ENCODE measurements at places on chromosomes 2 and 18. TPM values are rescaled to one million over a fixed set of nuclear protein-coding genes. Genes with fewer than 3 reads are reported as not detected.
A peak's percentile ranks its signal among the peaks of the same experiment; 100 is the strongest.

DNA sequence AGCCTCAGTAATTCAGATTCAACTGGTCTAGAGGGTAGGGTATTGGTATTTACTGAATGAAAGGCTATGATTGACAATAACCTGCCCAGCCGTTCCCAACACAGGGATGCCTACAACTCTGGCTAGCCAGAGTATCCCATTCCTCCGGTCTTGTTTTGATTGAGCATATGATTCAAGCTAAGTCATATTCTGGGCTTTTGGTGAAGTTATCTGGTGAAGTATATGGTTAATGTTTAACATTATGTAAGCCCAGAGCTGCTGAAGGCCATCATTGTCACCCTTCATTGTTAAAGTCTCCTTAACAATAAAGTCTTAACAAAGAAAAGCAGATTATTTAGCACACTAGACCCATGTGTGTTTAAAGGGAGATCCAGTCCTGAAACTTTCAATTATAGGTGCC lies 152.6 kb downstream of the EXOC6B start:
- H3K4me1 ChIP-seq = no peaks in the 10 kb centered on the region
- H3K27me3 ChIP-seq = no peaks in the 10 kb centered on the region
- no peak for DNase-seq
- no peaks in the 10 kb centered on the region for H3K36me3 ChIP-seq
- no peak overlapping the region for H3K4me3 ChIP-seq

DNA sequence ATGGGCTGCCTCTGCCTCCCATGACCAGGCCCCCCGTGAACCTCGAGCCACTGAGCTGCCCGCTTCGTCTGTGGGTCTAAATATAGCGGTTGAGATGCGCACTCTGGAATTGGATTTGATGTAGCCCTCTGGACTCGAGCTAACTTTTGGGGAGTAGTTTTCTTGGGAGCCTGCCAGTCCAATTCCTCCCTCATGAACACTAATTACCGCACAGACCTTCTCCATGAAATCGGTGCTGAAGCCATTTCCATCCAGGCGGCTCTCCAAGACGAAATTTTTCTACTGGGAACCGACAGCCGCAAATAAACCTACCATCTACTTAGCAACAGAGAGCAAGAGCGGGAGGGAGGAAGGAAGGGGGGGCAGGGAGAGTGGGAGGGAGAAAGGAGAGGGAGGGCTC lies 63.6 kb downstream of the CELF4 start:
- no peak overlapping the region for H3K4me3 ChIP-seq
- H3K27me3 ChIP-seq = no peaks in the 10 kb centered on the region
- DNase-seq = no peak
- H3K4me1 ChIP-seq = peaks cover 66% of the 10 kb centered on the region
- H3K36me3 ChIP-seq = peaks cover 4% of the 10 kb centered on the region

Gene SF3B1
- 336 TPM for total RNA-seq

GRCh38 chr2:203786549-203787351 lies 80.3 kb downstream of the CD28 start:
- peak overlapping the region; percentile 20 for H3K27ac ChIP-seq

Gene FEV
- total RNA-seq = not detected

Gene CFC1
- 4.5 TPM for total RNA-seq

Gene C1QL2
- total RNA-seq = 0.20 TPM

DNA sequence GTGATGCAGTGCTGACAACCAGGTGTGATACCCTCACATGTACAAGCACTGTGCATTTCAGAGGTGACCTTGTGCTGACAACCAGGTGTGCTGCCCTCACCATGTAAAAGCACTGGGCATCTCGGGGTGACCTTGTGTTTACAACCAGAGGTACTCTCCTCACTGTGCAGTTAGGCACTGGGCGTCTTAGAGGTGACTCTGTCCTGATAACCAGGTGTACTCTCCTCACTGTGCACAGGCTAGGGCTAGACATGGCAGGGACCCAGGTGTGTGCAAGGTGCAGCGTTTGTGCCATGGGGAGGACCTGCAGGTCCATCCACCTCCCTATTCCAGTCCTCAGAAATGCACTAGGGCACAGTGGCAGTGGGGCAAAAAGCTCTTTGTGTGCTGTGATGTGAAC lies 8.5 kb upstream of the ALKAL2 start:
- peaks cover 4% of the 10 kb centered on the region for H3K27me3 ChIP-seq
- no peak for DNase-seq
- no peaks in the 10 kb centered on the region for H3K36me3 ChIP-seq
- no peak overlapping the region for H3K27ac ChIP-seq
- H3K4me3 ChIP-seq = no peak overlapping the region

Gene OBSL1
- 53.3 TPM for total RNA-seq

GRCh38 chr18:52462853-52463252 lies 122.9 kb downstream of the DCC start:
- H3K27ac ChIP-seq = no peak overlapping the region
- no peaks in the 10 kb centered on the region for H3K4me1 ChIP-seq
- H3K36me3 ChIP-seq = no peaks in the 10 kb centered on the region
- no peak overlapping the region for H3K4me3 ChIP-seq

Gene TCF23
- not detected for total RNA-seq

DNA sequence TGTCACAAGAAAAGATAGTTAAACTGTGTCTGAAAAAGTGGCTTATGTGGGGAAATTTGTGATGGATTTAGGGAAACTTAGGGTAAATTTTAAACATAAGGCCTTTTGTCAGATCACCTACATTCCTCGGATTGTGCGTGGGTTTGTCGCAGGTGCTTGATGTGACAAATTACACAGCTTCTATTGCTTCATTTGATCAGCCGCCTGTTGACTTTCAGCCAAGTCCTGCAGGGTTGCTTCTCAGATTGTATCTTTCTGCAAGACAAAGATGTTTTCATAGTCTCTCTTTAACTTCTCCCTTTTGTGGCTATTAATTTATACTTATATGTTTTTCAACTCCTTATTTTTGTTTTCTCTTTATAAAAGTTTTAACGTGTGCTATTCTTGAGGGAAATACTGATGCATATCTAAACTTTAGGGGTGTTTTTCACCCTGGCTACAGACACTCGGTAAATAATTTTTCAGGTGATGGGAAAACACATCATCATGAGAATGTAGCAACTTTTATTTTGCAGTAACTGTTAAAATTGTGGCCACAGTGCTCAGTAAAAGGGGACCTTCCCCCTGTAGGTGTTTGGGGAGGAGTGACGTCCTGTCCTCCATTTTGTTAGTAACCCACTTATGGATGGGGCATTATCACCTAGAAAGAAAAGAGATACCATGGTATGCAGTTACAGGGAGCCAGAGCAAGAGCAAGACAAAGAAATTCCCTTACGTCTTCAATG lies 31.4 kb downstream of the GALM start:
- no peak for DNase-seq
- H3K27me3 ChIP-seq = no peaks in the 10 kb centered on the region
- no peak overlapping the region for H3K4me3 ChIP-seq

GRCh38 chr2:225296951-225297350 lies 102.6 kb upstream of the NYAP2 start:
- no peaks in the 10 kb centered on the region for H3K27me3 ChIP-seq
- no peaks in the 10 kb centered on the region for H3K4me1 ChIP-seq
- H3K4me3 ChIP-seq = no peak overlapping the region
- H3K36me3 ChIP-seq = no peaks in the 10 kb centered on the region
- DNase-seq = no peak

Gene KRTCAP3
- total RNA-seq = 0.72 TPM

GRCh38 chr2:239523954-239524330 lies 123.1 kb upstream of the HDAC4 start:
- no peak for DNase-seq
- H3K27me3 ChIP-seq = no peaks in the 10 kb centered on the region
- peaks cover 25% of the 10 kb centered on the region for H3K4me1 ChIP-seq
- H3K27ac ChIP-seq = no peak overlapping the region
- H3K36me3 ChIP-seq = no peaks in the 10 kb centered on the region
- H3K4me3 ChIP-seq = no peak overlapping the region

Gene IL36B
- not detected for total RNA-seq

GRCh38 chr2:39851651-39852110 lies 72.6 kb upstream of the THUMPD2 start:
- H3K36me3 ChIP-seq = no peaks in the 10 kb centered on the region
- no peak overlapping the region for H3K4me3 ChIP-seq
- no peak overlapping the region for H3K27ac ChIP-seq
- DNase-seq = no peak
- H3K27me3 ChIP-seq = no peaks in the 10 kb centered on the region

- no peak for DNase-seq
- H3K36me3 ChIP-seq = no peaks in the 10 kb centered on the region
- H3K4me3 ChIP-seq = no peak overlapping the region
These were observed 85.8 kb downstream of the CLHC1 start for GRCh38 chr2:55146263-55146662.

GRCh38 chr18:47184419-47185050 lies 8.4 kb upstream of the IER3IP1 start:
- no peaks in the 10 kb centered on the region for H3K36me3 ChIP-seq
- no peak overlapping the region for H3K4me3 ChIP-seq
- H3K27me3 ChIP-seq = no peaks in the 10 kb centered on the region
- DNase-seq = peak; percentile 15
- H3K27ac ChIP-seq = no peak overlapping the region
- no peaks in the 10 kb centered on the region for H3K4me1 ChIP-seq

- H3K36me3 ChIP-seq = peaks cover 24% of the 10 kb centered on the region
- peaks cover 23% of the 10 kb centered on the region for H3K4me1 ChIP-seq
- H3K4me3 ChIP-seq = peak overlapping the region; percentile 42
- peak overlapping the region; percentile 87 for H3K27ac ChIP-seq
- H3K27me3 ChIP-seq = peaks cover 12% of the 10 kb centered on the region
- peak; percentile 84 for DNase-seq
These were observed 11.3 kb downstream of the MEIS1 start for GRCh38 chr2:66445925-66446871.

Data from spinal cord (tissue), 10 donors.